Endothelial cell (in vitro differentiated cells): ENCODE measurements at places on chromosomes 5 and 9. TPM values are rescaled to one million over a fixed set of nuclear protein-coding genes. Genes with fewer than 3 reads are reported as not detected.

GRCh38 chr9:35905051-35905781 lies 786 bp upstream of the HRCT1 start:
- DNase-seq: no peak

DNA sequence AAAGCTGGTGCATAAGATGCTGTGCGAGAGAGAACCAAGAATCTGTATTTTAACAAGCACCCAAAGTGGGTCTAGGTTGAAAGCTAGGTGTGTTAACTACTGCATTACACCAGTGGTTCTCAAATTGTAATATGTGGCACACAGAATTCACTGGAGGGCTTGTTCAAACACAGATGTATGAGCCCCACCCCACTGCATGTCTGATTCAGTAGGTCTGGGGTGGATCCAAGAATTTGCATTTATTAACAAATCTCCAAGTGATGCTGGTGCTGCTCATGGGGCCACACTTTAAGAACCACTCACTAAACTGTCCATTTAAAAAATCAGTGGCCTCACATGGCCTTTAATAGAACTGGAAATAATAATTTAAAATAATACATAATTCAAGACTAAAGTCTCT lies 40.4 kb downstream of the LPAR1 start:
- DNase-seq: no peak

DNA sequence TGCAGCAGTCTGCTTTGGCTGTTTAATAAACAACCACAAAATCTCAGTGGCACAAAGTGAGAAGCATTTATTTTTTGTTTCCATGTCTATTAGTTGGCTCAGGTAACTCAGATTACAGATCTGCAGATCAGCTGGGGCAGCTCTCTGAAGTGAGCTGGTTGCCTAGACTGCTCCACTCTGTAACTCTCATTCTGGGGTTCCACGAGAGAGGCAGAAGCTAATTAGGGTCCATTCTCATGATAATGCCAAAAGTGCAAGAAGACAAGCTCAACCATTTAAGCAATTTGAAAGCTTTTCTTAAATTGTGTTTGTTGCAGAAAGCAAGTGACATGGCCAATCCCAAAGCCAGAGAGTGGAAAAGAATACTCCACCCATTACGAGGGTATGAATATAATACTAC lies 13.2 kb downstream of the MEIKIN start:
- DNase-seq: no peak

The ITGA2 gene
- total RNA-seq: 15.1 TPM

The ROPN1L gene
- total RNA-seq: 4.0 TPM

DNA sequence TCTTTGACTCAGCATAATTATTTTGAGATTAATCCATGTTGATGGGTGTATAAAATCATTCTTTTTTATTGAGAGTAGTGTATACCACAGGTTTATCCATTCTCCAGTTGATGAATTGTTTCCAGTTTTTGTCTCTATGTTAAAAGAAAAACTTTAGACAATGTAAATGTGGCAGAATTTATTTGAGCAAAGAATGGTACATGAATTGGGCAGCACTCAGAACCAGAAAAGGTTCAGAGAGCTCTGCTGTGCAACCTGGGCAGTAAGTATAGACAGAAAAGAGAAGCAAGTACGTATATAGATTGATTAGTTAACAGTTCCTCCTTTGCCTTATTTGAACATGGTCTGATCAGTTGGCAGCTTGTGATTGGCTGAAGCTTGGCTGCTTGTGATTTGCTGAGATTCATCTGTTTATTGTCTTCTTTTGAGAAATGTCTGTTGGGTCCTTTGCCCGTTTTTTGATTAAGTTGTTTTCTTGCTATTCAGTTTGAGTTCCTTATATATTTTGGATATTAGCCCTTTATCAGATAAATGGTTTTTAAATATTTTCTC lies 41.4 kb downstream of the CDC42SE2 start:
- no peak for DNase-seq
